ENCODE measurements at places on chromosomes 2 and 18.

DNA sequence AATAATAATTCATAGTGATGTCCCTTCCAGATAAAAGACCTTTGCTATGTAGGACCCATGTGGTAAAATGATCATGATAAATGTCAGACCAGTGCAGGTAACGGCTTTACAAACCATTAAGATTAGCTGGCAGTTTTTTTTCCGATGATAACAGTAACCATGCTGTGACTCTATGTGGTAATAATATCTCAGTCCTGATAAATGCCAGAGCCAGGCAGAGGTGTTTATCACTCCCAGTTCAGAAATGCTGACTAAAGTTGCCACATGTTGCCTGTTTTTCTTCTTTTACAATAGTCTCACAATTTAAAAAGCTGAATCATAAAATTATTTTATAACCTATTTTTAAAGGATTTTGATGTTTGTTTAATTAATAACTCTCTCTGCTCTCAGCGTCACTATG is 565.1 kb downstream of the ARHGAP15 start:
- no peak for DNase-seq

DNA sequence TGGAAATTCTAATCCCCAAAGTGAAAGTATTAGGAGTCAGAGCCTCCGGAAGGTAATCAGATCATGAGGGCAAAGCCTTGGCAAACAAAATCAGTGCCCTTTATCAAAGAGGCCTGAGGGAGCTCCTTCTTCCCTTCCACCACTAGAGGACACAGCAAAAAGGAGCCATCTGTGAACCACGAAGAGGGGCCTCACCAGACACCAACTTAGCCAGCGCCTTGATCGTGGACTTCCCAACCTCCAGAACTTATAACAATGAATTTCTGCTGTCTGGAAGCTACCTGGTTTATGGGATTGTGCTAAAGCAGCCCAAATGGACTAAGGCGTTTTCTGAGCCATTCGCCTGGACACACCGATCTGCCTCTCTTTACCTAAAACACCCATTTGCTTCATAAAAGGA is 133.1 kb downstream of the EIPR1 start:
- no peak for DNase-seq

- DNase-seq: no peak
Measured at GRCh38 chr2:194556629-194557028, 1100.4 kb upstream of the SLC39A10 start.

DNA sequence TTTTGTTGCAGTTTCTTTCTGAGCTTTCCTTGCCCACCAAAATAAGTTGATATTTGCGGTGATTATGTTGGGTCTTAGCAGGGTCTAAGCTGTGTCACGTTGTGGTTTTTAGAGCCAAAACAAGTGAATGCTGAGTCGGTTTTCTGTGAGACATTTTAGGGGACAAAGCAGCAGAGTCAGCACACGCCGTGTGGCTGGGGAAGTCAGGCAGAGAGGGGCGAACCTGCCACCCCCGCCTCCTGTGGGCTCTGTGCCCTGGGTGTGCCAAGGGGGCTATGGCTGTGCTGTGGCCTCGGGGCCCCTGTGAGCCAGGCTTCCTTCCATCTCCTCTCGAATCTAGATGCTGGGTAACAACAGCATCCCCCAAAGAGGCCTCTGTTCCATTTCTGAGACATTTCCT is 30.8 kb upstream of the TMEM87B start:
- no peak for DNase-seq

DNA sequence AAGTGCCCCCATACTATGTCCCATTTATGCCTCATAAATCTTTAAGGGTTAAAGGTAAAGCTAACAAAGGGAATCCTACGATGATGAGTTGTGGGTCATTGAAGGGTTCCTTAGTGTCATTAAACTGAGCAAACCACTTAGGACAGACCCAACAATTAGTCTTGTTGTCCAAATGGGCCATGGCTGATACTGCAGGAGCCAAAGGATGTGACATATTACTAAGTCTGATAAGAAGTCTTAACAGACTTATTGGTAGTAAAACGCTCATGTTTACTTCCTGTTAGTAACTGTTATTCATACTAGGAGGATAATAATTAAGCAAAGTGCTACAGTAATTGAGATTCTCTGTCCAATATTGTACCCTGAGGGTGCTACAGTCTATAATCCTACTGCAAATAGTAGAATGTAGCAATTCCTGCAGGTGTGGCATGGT is 96.8 kb downstream of the PTPN4 start:
- no peak for DNase-seq

- no peak for DNase-seq
Measured at GRCh38 chr2:238225911-238226697, 13.7 kb downstream of the HES6 start.

DNA sequence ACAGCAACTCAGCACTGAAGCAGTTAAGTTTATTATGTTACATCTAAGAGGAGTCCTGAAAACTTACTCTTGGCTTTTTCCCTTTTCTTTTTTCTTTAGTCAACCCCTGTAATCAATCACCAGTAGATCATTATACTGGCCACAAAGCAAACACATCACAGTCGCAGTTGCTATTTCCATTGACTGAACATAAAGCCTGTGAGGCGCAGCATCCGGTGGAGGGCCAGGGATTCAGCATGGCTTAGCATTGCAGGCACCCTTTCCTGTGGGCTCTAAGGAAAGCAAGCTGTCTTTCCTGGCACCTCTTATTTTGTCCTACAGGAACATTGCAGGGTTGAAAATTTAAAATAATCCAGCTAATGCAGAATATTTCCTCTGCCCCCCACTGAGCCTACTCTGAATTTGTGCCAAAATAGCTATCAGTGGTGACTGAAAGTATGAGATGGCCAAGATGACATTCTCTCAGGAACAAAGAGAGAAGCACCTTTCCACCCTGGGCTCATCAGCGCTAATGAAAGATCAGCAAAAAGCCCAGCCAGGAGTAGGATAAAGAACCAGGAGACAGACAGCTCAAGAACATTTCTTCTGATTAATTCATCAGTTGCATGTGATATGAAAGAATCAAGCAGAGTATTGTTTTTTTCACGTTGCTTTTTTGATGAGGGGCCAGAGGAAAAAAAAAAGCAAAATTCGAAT is 85.3 kb upstream of the SULT1C3 start:
- DNase-seq: no peak

DNA sequence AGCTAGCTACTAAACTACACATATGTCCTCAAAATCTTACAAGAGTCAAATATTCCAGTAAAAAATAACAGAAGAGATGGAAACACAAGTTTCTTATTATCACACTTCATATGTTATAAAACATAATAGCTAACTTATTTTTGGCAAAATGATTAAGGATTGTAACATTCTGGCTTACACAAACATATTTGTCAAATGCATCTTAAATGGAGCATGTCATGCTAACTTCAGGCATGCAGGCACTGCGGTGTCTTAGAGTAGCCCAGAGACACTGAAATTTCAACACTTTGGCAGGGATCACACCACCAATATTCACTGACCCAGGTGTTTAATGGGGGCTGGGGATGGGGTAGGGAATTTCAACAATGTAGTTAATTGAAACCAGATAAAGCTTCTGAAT is 51.6 kb downstream of the LDAH start:
- no peak for DNase-seq

GRCh38 chr18:62847081-62847480 is 131.7 kb downstream of the PHLPP1 start:
- no peak for DNase-seq

DNA sequence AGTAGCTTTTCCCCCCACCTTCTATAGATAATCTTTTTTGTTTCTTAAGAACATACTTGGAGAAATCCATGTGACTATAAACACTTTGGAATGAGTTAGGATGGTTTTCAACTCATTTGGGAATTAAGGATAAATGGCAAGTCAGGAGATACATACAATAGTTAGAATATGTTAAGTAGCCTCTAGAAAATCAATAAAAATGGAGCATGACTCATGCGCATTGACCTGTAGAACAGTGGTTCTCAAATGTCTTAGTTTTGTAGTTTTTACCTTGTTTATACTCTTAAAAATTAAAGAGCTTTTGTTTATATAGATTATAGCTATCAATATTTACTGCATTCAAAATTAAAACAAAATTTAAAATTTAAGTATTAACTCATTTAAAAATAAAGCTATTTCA is 24.7 kb downstream of the NUP35 start:
- no peak for DNase-seq

DNA sequence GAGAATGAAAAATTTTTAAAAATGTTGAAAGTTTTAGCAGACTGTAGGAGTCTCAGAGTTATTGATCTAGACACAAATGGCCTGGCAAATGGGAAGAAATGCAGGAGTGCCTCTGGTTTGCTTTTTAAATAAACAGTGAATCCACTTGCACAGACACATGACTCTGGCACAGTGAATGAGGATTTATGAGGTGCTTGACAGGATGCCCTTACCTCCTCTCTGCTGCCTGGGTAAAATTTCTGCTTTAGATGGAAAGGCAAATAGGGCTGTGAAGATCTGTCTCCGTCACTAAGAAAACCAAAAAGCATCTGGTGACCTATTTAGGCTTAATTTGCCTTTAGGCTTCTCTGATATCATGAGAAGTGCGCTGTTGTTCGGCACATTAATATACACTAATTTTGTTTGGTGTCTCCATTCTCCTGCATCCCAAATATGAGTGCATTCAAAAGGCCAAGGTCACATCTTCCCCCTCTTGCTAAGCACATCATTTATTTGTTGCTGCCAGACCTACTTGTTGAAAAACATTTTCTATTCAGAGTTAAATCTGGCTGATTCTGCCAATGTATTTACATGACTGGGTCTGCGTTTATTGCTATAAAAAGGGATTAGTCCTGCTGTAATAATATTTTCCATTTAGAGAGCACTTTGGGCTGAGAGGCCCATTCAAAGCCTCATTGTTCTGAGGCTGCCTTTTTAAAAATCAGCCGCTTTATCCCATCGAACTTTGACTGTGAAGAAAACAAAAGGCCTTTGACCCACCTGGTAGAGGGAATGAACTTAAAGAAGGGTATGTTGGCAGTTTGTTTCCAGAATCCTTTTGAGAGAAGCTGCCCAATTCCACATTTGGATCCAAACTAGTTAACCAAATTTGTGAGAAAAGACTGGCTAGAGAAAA is 94.9 kb downstream of the RNF152 start:
- no peak for DNase-seq

GRCh38 chr2:40281021-40281940 is 170.6 kb downstream of the SLC8A1 start:
- DNase-seq: no peak

DNA sequence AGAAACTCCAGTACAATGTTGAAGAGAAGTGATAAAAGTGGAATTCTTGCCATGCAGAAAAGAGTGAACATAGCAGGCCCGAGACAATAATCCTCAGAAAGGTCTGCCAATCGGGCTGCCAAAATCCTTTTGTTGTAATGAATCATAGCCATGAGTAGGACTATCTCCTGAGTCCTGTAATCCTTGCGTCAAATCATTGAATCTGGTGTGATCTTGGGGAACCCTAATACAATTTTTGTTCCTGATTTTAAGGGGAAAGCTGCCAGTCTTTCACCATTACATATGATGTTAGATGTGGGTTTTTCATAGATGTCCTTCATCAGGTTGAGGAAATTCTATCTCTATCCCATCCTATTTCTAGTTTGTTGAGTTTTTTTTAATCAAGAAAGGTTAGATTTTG is 2.2 kb downstream of the TPGS2 start:
- no peak for DNase-seq

DNA sequence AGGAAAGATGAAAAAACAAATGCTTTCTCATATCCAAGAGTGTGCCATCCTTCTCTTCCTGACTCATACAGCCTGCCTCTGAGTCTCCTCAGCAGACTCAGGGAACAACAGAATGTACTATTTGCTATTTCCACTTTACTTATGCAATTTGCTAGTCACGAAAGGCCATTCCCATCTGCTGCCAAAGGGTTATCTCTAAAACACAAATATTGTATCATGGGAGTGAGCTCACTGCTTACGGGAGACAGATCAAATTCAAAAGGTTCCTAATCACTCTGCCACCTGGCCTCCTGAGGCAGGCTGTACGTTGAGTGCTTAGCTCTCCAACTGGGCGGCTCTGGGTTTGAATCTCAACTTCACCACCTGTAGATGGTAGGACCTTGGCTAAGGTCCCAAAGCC is 92.0 kb downstream of the GAREM1 start:
- peak; percentile 45 for DNase-seq

DNA sequence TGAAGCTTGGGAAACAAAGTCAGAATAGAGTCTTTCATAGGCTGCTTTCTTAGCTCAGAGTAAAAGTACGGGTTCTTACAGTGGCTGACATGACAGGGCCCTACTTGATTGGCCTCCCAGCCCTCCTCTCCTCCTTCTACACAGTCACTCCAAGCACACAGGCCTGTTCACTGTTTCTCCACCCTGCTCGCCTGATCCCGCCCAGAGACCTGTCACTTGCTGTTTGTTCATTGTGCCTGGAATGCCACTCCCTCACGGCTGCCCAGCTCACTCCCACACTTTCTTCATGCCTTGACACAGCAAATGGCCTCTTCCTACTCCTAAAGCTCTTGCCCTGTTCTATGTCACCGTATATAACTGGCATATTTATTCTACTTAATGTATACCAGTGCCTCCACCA is 104.8 kb downstream of the MAP4K4 start:
- DNase-seq: no peak

DNA sequence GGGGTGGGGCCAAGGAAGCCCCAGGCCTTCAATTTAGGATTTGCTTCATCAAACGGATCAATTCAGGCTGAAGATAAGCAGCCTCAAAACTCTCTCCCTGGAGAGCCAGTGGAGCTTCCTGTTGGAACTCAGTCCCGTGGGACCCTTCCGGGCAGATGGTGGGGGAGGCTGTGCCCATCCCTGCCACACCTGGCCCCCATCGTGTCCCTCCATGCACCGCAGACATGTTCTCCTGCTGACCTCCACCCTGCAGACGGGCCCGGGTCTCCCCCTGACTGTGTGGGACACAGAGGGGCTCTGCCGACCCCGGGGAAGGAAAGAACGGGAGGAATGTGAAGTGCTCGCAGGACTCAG is 144.2 kb downstream of the TPO start:
- no peak for DNase-seq

DNA sequence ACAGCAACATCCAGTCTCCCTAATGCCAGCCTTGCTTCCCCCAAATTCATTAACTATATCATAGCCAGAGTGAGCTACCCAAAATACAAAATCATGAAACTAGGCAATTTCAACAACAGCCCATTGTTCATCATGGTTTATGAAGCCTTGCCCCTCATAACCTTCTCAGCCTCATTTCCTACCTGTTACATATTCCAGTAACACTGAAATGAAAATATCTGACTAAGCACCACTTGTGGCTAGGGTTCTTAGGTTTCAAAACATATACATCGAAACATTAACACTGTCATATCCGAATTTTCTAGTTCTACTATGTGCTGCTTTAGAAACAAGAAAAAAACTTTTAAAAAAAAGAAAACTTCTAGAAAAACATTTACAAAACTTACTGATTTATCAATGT is 59.5 kb downstream of the ATAD2B start:
- no peak for DNase-seq

DNA sequence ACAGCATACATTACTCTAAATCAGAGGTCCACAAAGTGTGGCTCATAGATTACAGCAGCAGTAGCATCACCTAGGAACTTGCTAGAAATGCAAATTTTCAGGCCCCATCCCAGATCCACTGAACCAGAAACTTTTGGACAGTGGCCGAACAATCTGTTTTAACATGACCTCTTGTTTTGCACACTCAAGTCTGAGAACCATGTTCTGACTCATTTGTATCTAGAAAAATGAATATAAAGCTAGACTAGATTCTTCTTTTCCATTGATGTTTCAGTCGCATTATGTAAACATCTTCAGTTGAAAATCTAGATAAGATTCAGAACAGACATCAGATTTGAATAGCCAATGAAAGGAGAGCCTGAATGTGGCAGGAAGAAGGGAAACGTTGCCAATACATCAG is 608.8 kb downstream of the LRP1B start:
- DNase-seq: no peak

- DNase-seq: no peak
Measured at GRCh38 chr2:148177559-148177958, 156.7 kb downstream of the MBD5 start.

GRCh38 chr18:11566236-11566965 is 43.0 kb upstream of the SLC35G4 start:
- DNase-seq: no peak

Data from LNCaP clone FGC (cell line).